Ovary (tissue), 10 donors: ENCODE measurements at places on chromosomes 12 and 14.

DNA sequence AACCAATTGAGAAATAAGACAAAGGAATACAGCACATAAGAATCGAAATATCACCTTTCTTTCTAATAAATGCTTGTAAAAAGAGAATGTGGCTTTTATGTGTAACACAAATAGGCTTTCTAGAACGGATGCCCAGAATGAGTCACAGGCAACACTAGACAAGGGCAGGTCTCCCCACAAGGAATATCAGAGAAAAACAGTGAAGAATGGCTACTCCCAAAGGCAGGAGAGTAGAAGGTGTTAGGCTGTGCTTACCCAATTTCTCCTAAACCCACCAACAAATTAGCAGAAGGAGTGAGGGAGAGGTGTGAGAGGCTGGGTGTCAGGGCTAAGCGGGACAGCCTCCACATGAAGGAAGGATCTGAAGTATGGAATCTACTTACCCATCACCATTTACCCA is 55.2 kb downstream of the GALNT4 start:
- H3K27me3 ChIP-seq, result no peaks in the 10 kb centered on the region
- peaks cover 2% of the 10 kb centered on the region for H3K4me1 ChIP-seq
- no peak overlapping the region for H3K4me3 ChIP-seq
- H3K36me3 ChIP-seq, result no peaks in the 10 kb centered on the region
- H3K27ac ChIP-seq, result no peak overlapping the region

GRCh38 chr12:3820122-3820521 is 53.1 kb downstream of the PARP11 start:
- H3K27me3 ChIP-seq, result no peaks in the 10 kb centered on the region
- peaks cover 7% of the 10 kb centered on the region for H3K4me1 ChIP-seq
- H3K4me3 ChIP-seq, result no peak overlapping the region
- H3K36me3 ChIP-seq, result no peaks in the 10 kb centered on the region
- H3K27ac ChIP-seq, result no peak overlapping the region

- no peak within 1 kb of the TSS for H3K27ac ChIP-seq
- H3K4me3 ChIP-seq, result no peak within 1 kb of the TSS
- no peaks in the 10 kb centered on the region for H3K27me3 ChIP-seq
- H3K36me3 ChIP-seq, result no peaks in the 10 kb centered on the region
- H3K4me1 ChIP-seq, result no peaks in the 10 kb centered on the region
These were observed at the start of gene IL31 for GRCh38 chr12:122174155-122174845. TSS of gene IL31 (minus strand) at chr12:122174221. CDS start at chr12:122174172, 49 bp downstream.

GRCh38 chr12:65956056-65956738 is 131.9 kb downstream of the HMGA2 start:
- no peaks in the 10 kb centered on the region for H3K36me3 ChIP-seq
- H3K27ac ChIP-seq, result no peak overlapping the region
- no peaks in the 10 kb centered on the region for H3K27me3 ChIP-seq
- peaks cover 1% of the 10 kb centered on the region for H3K4me1 ChIP-seq
- no peak for DNase-seq

GRCh38 chr12:14769466-14769968 is 33.8 kb downstream of the WBP11 start:
- DNase-seq, result peak; percentile 65
- no peaks in the 10 kb centered on the region for H3K27me3 ChIP-seq
- H3K36me3 ChIP-seq, result no peaks in the 10 kb centered on the region
- H3K27ac ChIP-seq, result peak overlapping the region; percentile 74
- H3K4me1 ChIP-seq, result no peaks in the 10 kb centered on the region

GRCh38 chr12:122155705-122156104 is 18.3 kb downstream of the IL31 start:
- H3K27me3 ChIP-seq, result no peaks in the 10 kb centered on the region
- no peak for DNase-seq
- H3K4me3 ChIP-seq, result no peak overlapping the region
- H3K27ac ChIP-seq, result no peak overlapping the region

- peaks cover 2% of the 10 kb centered on the region for H3K4me1 ChIP-seq
- no peaks in the 10 kb centered on the region for H3K27me3 ChIP-seq
- peak overlapping the region; percentile 80 for H3K27ac ChIP-seq
- peak overlapping the region; percentile 70 for H3K4me3 ChIP-seq
- no peaks in the 10 kb centered on the region for H3K36me3 ChIP-seq
These were observed 32.0 kb downstream of the TC2N start for GRCh38 chr14:91835197-91835919.

DNA sequence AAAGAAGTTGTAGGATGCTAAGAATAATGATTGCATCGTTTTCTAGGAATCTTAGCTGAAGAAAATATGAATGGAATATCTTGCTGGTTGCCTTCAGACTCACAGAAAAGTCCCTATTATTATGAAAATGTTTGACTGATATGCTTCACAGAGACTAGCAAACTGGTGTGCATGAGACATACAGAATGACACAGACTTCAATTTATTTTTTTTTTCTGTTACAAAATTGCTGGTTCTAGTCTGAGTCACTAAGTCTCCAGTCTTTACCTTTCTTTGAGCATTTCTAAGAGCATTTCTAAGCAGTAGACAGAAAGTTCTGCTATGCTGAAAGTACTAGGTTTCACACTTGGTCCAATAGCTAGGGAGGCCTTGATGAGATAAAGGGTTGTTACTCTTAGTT is 377.6 kb upstream of the ATP2B1 start:
- no peaks in the 10 kb centered on the region for H3K27me3 ChIP-seq
- no peak overlapping the region for H3K4me3 ChIP-seq
- no peak for DNase-seq

DNA sequence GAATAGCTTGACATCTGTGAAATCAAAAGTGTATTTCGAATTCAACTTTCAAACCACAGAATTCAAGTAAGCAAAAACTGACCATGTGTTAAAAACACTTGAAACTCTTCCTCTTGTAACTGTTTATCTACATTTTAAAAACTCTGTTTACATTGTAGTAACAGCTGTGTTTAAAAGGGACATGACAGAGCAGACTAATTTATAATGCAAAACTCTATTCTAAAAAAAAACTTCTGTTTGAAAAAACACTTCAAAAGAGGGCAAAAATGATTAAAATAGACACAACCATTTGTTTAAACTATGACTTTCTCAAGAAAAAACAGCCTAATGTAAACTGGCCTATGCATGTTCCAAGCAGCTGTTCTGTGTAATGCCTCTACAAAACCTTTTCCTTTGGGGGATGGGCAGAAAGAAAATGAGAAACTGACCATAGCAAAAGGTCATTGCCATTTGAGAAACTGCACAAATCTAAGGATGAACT is 149.1 kb upstream of the HMGA2 start:
- H3K4me3 ChIP-seq, result no peak overlapping the region
- no peaks in the 10 kb centered on the region for H3K36me3 ChIP-seq
- H3K27ac ChIP-seq, result no peak overlapping the region
- H3K27me3 ChIP-seq, result no peaks in the 10 kb centered on the region

- H3K36me3 ChIP-seq, result no peaks in the 10 kb centered on the region
- no peak for DNase-seq
- no peaks in the 10 kb centered on the region for H3K27me3 ChIP-seq
- no peak overlapping the region for H3K4me3 ChIP-seq
- H3K4me1 ChIP-seq, result no peaks in the 10 kb centered on the region
These were observed 7.5 kb upstream of the G2E3 start for GRCh38 chr14:30551460-30551859.

DNA sequence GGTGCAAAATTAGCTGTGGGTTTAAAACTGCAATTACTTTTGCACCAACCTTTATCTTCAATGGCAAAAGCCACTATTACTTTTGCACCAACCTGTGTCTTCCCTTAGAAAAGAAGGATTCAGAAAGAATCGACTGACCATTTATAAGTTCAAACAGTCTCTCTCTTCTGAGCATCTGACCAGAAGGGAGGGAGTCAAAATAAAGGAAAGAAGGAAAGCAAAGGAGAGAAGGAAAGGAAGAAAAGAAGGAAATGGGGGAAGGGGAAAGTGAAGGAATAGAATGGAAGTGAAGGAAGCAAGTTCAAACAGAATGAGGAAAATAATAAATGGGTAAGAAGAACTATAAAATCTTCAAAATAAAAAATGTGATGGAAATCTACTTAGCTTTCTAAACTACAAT is 57.8 kb downstream of the KDM5A start:
- no peaks in the 10 kb centered on the region for H3K36me3 ChIP-seq
- DNase-seq, result no peak
- no peak overlapping the region for H3K4me3 ChIP-seq
- no peaks in the 10 kb centered on the region for H3K27me3 ChIP-seq
- no peak overlapping the region for H3K27ac ChIP-seq
- H3K4me1 ChIP-seq, result no peaks in the 10 kb centered on the region

DNA sequence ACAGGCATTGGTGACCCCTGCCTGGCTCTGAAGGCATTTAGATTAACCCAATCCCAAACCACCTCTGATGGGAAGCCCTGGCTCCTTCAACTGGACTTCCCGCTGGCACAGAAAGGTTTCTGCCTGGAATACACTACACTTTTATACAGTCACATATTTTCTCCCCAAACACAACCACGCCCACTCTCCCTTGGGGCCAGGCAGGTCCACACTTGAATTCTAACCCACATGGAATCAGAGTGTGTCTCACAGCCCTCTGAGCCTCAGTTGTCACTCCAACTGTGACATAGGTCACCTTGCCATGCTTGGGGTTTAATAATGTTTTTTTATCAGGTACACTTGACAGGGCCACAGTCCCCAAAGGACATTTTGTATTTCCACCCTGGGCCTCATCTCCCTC is 368.6 kb downstream of the BCL11B start:
- no peaks in the 10 kb centered on the region for H3K27me3 ChIP-seq
- no peak overlapping the region for H3K4me3 ChIP-seq

DNA sequence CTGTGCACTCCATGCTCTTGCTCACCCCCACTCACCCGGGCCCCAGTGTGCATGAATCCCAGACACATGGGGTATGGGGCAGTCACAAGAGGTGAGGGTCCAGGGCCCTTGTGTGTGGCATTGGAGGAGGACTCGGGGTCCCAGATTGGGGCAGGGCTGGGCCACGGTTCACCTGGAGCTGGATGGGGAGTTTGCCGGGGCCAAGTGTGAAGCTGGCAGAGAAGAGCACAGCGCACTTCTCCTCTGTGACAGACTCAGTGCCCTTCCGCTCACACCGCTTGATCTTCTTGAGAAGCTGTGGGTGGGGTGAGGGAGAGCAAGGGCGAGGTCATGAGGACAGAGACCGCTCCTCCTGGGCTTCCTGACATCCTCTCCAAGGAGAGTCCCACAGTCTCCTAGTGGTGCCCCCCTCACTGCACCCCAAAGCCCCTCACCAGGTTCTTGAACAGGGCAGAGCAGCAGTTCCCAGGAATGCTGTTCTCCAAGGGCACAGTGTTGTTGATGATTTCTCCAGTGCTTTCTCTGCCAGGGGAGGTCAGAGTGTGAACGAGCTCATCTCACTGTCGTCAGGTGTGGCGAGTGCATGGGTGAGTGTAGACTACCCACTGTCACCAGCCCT is 6.8 kb downstream of the STAT6 start:
- H3K4me3 ChIP-seq, result no peak overlapping the region
- no peak for DNase-seq
- peaks cover 2% of the 10 kb centered on the region for H3K4me1 ChIP-seq
- H3K27me3 ChIP-seq, result no peaks in the 10 kb centered on the region
- no peaks in the 10 kb centered on the region for H3K36me3 ChIP-seq
- H3K27ac ChIP-seq, result no peak overlapping the region

- no peak for DNase-seq
- H3K27ac ChIP-seq, result peak overlapping the region; percentile 47
- peak overlapping the region; percentile 82 for H3K4me3 ChIP-seq
- H3K27me3 ChIP-seq, result no peaks in the 10 kb centered on the region
- peaks cover 28% of the 10 kb centered on the region for H3K4me1 ChIP-seq
These were observed 459 bp downstream of the PPFIBP1 start for GRCh38 chr12:27524494-27524835.

DNA sequence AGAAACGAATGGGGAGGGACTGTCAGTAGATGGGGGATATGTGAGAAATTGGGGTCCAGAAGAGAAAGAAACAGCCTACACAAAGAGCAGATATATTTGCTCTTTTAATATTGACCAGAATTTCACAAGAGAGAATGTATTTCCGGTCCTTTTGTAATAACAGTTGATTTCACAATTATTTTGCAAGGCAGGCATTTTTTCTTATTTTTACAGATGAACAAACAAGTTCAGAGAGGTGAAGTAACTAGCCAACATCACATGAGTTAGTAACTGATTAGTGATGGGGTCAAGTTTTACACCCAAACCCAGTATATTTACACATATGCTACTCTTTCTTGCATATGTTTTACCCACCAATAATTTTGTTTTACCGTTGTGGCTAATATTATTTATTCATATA is 188.2 kb downstream of the NAV3 start:
- H3K4me1 ChIP-seq, result peaks cover 2% of the 10 kb centered on the region
- DNase-seq, result no peak
- H3K27ac ChIP-seq, result no peak overlapping the region
- H3K4me3 ChIP-seq, result no peak overlapping the region
- H3K27me3 ChIP-seq, result no peaks in the 10 kb centered on the region
- H3K36me3 ChIP-seq, result no peaks in the 10 kb centered on the region

- DNase-seq, result no peak
- peaks cover 2% of the 10 kb centered on the region for H3K27me3 ChIP-seq
- no peaks in the 10 kb centered on the region for H3K4me1 ChIP-seq
These were observed 39.5 kb upstream of the SLC38A4 start for GRCh38 chr12:46865311-46865710.

GRCh38 chr12:53575502-53576249 is 50.5 kb downstream of the ATF7 start:
- H3K27me3 ChIP-seq, result no peaks in the 10 kb centered on the region
- no peaks in the 10 kb centered on the region for H3K36me3 ChIP-seq
- DNase-seq, result no peak
- H3K4me3 ChIP-seq, result no peak overlapping the region

DNA sequence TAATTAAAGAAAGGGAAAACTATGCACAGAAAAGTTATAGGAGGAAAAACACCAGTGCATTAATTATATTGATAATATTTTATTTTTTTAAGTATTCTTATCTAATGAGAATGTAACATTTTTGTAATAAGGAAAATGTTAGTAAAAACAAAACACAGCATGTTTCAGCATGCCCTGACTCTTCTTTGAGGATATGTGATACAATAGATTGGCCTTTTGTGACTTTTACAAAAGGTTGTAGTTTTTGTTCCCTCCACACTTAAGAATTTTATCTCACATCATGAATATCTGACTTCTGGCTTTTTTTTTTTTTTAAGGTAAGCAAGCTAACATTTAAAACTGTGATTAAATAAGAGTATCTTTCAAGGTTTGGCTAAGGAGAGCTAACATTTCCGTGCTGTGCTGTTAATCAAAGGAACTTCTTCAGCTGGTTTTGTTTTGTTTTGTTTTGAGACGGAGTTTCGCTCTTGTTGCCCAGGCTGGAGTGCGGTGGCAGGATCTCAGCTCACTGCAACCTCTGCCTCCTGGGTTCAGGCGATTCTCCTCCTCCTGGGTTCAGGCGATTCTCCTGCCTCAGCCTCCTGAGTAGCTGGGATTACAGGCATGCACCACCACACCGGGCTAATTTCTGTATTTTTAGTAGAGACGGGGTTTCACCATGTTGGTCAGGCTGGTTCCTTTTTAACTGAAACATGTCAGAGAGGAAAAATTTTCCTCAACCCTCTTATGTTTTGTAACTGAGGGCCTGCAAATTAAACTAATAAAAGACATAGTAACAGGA is 30.8 kb upstream of the RESF1 start:
- no peak overlapping the region for H3K4me3 ChIP-seq
- no peak overlapping the region for H3K27ac ChIP-seq
- no peaks in the 10 kb centered on the region for H3K27me3 ChIP-seq
- H3K4me1 ChIP-seq, result no peaks in the 10 kb centered on the region
- no peaks in the 10 kb centered on the region for H3K36me3 ChIP-seq
